ENCODE measurements at places on chromosomes 2 and 18.

- DNase-seq, result no peak
Observed at GRCh38 chr2:100992262-100992661, 9.8 kb upstream of the RPL31 start.

GRCh38 chr2:2170861-2171260 lies 160.2 kb downstream of the MYT1L start:
- DNase-seq, result no peak

- no peak for DNase-seq
Observed at GRCh38 chr18:6255886-6256285, 158.8 kb downstream of the L3MBTL4 start.

- no peak for DNase-seq
Observed at GRCh38 chr2:143582046-143582747, 453.0 kb downstream of the ARHGAP15 start.

DNA sequence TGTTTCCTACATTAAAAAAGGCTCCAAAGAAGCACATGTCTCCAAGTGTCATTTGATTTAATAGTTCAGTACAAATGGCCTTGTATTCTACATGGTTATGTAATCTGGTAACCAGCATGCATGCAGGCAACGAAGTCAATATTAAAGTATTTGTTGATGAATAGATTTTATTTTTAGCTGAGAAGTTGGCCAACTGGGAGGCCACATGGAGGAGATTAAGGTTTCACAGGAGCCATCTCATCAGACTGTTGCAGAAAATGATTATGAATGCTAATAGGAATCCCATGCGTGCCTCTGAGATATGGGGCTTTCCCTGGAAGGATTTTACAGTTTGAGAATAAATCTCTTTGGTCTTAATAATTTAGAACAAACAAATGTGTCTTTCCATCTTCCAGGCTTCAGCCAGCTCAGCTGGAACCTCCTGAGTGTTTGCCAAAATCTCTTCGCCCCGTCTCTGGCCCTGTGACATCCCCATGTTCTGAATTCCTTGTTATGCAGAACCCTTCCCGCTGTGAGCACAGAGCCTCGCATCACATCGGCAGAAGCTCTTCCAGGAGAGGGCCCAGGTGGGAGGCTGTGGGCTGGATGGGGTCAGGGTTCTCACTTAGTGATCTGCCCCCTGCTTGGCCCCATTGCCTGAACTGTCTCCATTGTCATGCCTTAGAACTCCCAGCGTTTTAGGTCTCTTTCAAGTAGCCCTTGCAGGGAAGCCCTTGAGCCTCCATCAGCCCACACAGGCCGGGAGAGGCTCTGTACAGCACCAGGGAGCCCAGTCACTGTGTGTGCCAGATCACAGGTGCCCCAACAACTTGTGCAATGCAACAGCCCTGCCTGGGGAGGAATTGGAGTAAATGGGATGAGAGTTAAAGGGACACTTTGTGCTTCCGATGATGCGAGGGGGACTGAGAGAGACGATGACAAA lies 190.5 kb upstream of the TWIST2 start:
- DNase-seq, result no peak

DNA sequence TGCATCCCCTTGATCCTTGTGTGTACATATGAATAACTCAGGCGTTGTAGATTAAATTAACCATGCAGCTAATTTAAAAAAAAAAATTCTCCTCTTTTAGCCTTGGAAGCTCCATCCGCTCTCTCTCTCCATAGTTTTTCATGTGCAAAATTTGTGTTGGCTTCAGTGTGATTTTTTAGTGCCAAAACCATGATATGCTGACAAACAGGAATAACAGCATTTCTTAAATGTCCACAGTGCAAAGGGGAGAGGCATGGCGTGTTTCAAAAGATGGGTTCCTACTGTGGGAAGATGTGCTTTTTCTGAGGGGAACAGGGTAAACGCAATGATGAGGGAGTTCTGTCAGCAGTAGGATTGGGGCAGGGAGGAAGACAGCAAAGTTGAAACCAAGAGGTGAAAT lies 247.0 kb downstream of the ICOS start:
- DNase-seq, result no peak

Measured in hepatic stellate cell (primary cell).